ENCODE measurements at places on chromosomes 2 and 18. TPM values are rescaled to one million over a fixed set of nuclear protein-coding genes. Genes with fewer than 3 reads are reported as not detected.

GRCh38 chr2:129656081-129656598, 323.3 kb upstream of the RAB6C start:
- no peak for DNase-seq

TRIM43 gene
- total RNA-seq, result not detected

SERPINB2 gene
- total RNA-seq, result 6.1 TPM

DNA sequence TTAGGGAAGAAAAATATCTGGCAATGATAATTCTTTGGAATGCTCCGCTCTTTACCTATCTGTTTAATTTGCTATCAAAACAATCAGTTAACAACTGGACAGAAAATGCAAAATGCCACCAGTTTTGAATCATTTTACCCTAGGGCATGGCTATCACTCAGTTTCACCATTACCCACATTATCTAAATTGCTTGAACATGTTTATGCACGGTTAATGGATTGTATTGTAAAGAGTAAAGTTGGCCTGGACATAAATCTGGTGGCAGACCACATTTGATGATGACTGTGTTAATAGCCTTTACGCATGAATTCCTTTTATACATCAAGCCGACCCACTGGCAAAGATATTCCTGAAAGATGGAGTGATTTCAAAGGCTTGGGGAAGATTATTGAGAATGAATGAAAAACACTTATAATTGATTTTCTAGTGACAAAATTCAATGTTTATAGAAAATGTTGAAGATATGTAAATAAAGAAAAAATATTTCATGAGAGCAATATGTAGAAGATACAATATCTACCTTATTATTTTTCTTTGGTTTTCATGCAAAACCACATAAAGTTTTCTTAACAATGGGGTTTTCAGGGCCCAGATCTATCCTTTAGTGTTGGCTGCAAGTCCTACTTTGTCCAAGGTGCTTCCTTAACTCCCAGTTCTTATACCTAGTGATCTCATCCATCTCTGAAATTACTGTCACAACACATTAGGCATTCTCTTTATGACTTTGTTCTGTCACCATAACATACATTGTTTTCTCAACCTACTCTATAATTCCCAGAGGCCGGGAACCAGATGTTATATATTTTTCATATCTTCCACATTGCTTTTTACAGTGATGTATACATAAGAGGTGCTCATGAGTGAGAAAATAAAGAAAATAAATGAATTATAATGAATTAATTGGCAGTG, 265.1 kb downstream of the RIT2 start:
- DNase-seq, result no peak

- no peak for DNase-seq
Measured at GRCh38 chr18:55654986-55655385, 67.0 kb upstream of the TCF4 start.

DNA sequence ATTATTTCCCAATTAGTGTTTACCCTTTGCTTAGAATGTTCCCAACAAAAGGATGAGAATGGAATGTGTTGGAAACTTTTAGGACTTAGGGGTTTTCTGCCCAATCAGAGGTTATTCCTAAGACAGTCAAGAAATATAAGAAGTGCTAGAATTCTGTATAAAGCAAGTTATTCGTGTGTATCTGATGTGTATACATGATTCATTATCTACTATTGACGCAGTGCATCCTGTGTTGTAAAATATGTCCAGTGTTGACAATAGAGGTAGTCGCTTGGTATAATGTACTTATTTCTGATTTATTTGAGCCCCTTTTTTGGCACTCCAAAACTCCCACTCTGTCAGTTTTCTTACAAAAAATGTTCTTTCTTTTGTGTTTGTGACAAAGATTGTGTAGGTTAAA, 881 bp downstream of the PIKFYVE start:
- DNase-seq, result peak; percentile 47

PRSS56 gene
- not detected for total RNA-seq

RFX8 gene
- 5.1 TPM for total RNA-seq

DNA sequence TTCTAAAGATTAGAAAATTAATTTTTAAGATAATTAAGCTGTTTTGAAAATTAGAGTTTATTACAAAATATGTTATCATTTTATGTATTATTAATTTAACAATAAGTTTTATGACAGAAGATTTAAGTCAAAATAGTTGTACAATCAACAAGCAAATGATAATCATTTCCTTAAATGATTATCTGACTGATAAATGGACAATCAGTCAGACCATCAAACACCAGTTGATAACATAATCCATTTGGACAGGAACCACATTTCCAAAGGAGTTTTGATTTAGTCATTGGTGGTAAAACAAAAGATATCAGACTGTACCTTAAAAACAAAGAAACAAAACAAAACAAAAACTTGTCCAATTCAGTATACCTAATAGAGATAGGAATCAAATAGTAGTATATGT, 1.9 kb downstream of the TFPI start:
- DNase-seq, result no peak

SFXN5 gene
- total RNA-seq, result 17.1 TPM

GRCh38 chr18:37484983-37485834, 80.4 kb downstream of the CELF4 start:
- peak; percentile 60 for DNase-seq

DNA sequence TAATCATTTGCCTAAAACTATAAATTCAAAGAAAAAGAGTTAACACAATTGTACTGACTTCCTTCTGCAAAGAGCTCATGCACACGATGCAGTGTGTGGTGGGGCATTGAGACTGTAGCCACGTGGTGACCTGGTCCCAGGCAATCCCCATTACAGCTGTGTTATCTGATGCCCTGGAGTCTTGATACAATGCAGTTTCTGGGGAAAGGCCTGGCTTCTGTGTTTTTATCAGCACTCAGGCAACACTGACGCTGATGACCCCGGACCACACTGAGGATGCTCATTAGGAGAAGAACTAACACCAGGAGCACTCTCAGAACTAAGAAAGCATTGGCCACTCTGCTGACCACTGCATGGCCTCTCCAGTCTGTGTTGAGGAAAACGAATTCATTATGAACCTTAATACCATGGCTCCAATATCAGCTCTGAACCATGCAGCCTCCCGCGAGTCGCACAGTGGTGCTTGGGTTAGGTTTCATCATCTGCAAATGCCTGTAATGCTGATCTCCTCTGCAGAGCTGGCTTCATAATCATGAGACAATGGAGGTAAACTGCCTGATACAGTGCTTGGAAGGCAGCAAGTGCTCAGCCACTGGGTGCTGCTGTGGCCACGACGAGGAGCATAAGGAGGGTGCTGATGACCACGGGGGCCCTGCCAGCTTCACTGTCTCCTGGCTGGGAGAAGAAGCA, 218.5 kb downstream of the MYT1L start:
- no peak for DNase-seq

DNA sequence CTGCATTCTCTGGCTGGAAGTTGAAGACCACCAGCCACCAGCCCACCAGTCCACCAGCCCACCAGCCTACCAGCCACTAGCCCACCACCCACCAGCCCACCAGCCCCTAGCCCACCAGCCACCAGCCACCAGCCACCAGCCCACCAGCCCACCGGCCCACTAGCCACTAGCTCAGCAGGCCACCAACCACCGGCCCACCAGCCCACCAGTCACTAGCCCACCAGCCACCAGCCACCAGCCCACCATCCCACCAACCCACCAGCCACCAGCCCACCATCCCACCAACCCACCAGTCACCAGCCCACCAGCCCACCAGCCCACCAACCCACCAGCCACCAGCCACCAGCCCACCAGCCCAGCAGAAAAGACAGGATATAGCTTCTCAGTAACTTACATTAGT, 18.6 kb upstream of the TMEM131 start:
- DNase-seq, result no peak

DNA sequence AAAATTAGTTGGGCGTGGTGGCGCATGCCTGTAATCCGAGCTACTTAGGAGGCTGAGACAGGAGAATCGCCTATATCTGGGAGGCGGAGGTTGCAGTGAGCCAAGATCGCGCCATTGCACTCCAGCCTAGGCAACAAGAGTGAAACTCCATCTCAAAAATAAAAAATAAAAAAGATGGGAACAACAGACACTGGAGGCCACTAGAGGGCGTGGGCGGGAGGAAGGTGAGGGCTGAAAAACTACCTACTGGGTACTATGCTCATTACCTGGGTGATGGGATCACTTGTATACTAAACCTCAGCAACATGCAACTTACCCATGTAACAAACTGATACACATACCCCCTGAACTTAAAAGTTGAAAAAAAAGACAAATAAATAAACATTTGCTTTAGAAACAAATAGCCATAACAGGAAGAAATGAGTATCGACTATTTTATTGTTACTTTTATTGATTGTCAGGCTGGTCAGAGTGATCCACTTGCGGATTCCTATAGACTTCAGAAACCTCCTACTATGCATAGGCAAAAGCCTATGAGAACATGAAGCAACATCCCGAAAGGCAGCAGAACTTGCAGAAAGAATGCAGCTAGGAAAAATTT, 61.0 kb downstream of the TMEM163 start:
- DNase-seq, result peak; percentile 30

DNA sequence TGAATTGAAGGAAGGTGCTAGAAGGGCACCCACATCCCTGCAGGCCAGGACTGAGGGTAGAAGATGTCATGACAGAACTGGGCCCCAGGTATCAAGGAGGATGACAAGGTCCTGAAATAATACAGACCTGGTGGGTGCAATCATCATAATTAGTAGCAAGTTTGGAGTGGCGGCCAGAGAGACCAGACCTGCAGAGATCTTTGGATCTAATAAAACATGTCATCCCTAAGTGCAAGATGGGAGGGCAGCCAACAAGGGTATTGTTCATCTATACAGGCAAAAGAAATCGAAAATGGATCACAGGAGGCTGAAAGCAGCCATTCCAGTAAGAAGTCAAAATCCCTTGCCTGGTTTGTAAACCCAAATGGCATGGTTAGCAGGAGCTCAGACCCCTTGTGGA, 111.3 kb upstream of the BOD1L2 start:
- no peak for DNase-seq

DNA sequence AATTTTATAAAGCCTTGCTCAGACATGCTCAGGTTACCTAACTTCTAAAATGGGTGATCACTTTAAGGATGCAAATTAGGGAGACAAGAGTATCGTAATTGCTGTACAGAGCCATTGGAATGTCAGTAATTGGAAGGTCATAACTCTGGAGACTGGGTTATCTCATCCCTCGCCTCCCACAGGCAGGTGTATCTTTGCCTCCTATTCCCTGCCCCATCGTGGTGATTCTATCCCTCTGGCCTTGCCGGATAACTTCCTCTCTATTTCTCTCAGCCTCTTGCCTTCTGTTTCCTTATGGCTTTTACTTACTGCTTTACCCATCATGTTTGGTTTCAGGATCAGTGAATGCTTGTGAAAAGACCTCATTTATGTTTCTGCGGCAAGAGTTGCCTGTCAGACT, 2.5 kb downstream of the PDK1 start:
- DNase-seq, result peak; percentile 6
